GM12891 (cell line): ENCODE measurements at places on chromosomes 6 and 20.

DNA sequence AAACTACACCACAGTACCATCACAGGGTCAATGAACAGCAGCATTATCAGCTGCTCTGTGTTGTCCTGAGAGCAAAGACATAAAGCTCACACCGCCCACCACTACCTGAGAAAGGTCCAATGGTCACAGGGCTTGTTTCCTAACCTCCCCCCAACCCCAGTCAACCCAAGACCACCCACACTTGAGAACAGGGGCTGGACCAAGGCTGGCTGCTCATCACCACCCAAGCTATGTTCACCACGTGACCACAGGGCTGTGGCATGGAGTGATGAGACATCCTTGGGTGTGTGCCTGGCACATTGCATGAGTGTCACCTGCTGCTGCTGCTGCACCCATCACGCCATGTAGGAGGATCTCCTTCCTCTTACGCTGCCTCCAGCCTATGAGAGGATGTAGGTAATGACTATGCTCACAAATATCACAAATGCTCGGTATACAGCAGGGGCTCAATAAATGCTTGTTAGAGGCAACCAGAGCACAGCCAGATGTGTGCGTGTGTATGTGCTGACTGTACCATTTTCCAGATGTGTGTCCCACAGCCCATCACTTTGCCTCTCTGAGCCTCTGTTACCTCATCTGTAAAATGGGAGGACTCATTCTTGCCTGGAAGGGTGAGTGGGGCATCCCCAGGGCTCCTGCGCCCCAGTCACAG, 23.3 kb upstream of the SIRPA start:
- no peak for DNase-seq

DNA sequence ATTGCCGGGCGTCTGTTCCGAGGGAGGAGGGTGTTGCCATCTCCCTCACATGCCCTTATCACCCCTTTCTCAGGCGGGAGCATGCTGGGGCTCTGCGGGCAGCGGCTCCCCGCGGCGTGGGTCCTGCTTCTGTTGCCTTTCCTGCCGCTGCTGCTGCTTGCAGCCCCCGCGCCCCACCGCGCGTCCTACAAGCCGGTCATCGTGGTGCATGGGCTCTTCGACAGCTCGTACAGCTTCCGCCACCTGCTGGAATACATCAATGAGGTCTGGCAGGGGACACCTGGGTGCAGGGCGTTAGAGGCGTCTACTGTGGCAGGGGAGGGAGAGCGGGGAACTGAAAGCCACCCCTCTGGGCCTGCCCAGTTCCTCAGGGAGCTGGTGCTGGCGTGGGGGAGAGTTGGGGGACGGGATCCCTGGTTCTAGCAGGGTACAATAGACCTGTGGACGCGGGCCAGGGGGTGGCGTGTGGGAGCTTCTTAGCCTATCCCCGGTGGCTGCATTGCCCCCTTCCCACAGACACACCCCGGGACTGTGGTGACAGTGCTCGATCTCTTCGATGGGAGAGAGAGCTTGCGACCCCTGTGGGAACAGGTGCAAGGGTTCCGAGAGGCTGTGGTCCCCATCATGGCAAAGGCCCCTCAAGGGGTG, 697 bp downstream of the PPT2 start:
- DNase-seq: peak; percentile 83

DNA sequence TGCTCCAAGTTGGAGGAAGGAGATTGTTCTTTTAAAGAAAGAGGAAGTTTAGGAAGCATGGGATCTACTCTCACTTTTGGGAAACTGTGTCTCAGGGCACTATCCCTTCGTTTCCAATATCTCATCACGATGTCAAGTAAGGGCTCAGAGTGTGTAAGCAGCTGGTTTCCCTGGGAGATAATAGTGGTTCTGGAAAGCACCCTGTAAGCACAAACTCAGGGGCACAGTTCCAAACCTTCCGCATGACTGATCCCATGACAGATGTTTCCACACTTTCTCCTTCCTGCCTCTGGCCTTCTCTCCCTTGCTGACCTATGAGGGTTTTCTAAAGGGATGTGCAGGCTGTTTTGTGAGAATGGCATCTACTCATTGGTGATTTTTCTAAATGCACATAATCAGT, 33.9 kb downstream of the ADTRP start:
- no peak for DNase-seq

DNA sequence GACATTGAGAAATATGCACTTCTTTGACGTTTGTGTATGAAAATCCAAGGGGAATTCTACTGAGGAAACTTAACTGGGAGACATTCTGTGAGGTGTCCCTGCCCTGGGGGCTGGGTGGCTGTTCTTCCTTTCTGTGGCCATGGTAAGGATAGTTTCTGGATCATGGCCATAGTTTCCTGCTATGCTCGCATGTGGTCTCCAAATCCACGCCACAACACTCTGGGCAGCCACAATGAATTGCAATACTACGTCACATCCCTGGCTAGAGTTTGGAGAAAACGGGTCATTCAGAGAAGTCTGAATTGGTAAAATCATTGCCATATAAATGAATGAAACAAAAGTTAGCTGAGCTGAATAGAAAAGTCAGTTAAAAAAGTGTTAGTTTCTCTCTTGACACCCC, 230.6 kb downstream of the UTRN start:
- DNase-seq: no peak

GRCh38 chr20:64112691-64113443, 5.5 kb upstream of the NPBWR2 start:
- no peak for DNase-seq

DNA sequence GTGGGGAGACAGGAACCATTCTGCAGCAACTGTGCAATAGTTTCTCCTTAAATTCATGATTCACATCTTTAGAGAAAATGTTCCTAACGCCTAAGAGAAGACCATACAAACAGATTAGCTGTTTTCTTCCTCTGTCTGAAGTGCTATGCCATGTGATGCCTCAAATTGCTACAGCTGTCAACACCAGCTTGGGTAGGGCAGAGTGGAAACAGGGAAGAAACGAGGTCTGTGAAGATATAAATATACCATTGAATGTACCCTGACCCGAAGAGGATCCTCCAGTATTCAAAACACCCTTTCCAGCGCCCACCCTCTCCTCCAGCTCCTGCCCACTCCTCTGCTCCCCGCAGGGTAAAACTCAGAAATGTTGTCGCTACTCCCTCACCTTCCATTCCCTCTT, 40.3 kb upstream of the PRND start:
- no peak for DNase-seq

DNA sequence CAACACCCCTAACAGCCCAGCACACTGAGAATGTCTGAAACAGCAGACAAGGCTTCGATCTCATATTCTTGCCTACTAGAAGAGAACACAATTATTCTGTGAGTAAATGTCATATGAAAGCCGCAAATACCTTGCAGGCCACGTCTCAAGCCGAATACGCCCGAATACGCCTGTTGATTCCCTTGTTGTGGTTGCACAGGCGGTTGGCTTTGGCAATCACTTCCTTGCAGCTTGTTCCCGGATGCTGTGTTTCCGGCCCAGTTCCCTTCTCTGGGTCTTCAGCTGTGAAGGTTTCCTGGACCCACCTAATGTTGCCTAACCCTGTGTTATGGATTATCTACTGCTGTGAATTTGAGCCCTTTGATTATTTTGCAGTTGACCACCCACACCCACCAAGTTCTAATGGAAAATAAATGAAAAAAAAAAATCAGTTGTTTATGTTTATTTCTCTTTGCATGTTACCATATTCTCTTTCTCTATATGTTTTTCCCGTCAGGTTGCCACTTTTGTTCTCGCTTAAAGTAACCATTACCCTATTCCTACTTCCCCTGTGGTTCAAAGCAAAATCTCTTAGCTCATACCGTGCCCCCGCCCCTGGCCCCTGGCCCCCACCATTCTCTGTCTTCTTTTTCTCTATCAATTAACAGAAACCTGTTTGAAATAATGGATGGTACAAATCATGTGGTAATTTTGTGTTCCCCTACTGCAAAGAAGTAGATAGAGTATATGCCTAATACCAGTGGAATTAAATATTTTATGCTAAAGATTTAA, 172.4 kb downstream of the ADGB start:
- DNase-seq: no peak

DNA sequence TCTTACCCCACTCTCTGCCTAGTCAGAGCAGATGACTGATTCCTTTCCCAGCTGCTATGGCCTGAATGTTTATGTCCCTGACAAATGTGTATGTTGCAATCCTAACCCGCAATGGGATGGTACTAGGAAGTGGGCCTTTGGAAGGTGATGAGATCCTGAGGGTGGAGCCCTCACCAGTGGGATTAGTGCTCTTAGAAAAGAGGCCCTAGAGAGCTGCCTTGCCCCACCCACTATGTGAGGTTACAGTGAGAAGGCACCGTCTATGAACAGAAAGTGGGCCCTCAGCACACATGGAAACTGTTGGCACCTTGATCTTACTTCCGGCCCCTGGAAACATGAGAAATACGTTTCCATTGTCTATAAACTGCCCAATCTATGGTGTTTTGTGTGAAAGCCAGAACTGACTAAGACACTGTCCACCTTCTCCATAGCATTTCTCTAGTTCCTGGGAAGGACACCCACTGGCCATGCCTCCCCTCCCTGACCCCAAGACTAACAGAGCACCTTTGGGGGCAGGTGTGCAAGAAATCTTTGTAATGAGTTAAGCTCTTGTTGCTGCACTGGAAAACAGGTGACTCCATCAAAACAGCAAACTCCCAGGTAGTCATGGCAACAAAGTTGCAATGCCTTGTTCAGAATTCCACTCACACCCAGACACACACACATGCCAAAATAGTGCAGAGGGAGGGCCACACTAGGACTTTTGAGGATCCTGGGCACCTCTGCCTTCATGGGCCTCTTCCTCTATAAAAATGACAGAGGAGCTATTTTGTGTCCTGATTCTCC, 16.2 kb downstream of the GABRR2 start:
- DNase-seq: no peak

GRCh38 chr6:111871207-111871606, 2.0 kb downstream of the FYN start:
- no peak for DNase-seq
